ENCODE measurements at places on chromosomes 13 and 19.

GRCh38 chr13:46866150-46866549 lies 30.7 kb downstream of the HTR2A start:
- DNase-seq = no peak

DNA sequence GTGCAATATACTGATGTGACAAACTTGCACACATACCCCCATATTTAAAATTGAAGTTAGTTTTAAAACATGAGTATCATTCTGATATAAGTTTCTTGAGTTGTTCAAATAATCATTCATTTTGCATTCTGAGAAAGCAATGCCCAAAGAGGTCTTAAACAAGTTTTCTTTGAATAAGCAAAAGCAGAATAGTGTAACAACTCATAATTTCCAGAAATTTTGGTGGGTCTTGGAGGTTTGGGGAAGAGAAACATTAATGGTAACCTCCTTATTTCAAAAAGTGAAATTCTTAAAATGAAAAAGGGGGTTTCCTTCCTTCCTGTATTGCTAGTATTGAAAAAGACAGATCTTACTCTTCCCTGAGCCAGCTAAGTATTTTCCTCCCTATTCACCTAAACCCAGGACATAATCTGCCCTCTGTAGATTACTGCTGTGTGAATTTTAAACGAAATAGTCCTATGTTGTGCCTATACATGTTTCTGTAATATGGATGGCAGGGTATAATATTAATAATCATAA lies 30.4 kb downstream of the SLC25A15 start:
- no peak for DNase-seq

GRCh38 chr19:38878575-38879399 lies 712 bp upstream of the RINL start:
- DNase-seq = no peak

- DNase-seq = no peak
Measured at GRCh38 chr13:86846501-86846900, 824.7 kb upstream of the SLITRK5 start.

DNA sequence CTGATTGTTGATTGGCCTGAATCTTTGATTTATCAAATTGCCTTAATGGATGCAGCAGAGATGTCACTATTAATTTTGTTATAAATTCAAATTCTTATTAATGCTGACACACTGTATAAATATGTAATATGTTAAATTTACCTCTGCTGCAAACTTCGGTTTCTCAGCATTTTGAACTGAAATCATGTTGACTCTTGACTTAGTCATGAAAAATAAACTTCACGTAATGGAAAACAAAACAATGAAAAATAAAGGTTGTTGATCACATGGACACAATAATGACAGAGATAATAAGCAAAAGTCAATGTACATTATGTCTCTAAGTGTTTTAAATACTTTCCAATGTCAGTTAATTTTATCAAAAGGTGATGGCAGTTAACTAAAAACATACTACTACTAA lies 827.6 kb downstream of the PCDH9 start:
- no peak for DNase-seq

- no peak for DNase-seq
Measured at GRCh38 chr13:57527114-57527735, 104.3 kb upstream of the PCDH17 start.

GRCh38 chr19:45847663-45848062 lies 15.3 kb downstream of the SYMPK start:
- DNase-seq = no peak

DNA sequence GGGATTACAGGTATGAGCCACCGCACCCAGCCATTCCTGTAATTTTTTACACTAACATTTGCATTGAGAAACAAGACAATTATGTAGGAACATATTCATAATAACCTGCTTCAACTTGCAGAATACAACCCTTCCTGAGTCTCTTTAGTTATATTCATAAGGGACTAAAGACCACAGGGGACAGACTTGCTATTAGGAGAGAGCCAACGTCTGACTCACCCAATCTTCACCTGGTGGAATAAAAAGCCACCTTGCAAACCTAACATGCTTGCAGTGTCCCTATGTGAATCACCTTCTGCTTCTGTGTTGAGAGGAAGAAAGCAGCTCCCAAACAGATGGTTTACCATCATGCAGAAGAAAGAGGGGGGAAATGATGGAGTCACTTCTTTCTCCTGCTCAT lies 456.1 kb downstream of the PCDH9 start:
- no peak for DNase-seq

- no peak for DNase-seq
Measured at GRCh38 chr19:52190487-52191293, 838 bp downstream of the PPP2R1A start.

GRCh38 chr19:52943884-52944643 lies 18.6 kb downstream of the ZNF816 start:
- DNase-seq = no peak

GRCh38 chr13:42177189-42177588 lies 94.8 kb upstream of the AKAP11 start:
- DNase-seq = no peak

DNA sequence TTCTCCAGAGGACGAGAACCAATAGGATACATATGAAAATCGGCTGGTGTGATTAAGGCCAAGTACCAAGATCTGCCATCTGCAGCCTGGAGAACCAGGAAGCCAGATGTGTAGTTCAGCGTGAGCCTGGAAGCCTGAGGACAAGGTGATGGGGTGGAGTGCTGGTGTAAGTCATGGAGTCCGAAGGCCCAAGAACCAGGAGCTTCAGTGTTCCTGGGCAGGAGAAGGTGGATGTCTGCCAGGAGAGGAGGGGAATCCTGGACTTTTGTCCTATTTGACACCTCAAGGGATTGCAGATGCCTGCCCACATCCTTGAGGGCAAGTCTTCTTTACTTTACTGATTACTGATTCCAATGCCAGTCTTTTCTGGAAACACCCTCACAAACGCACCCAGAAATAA lies 71.5 kb downstream of the SPATA13 start:
- no peak for DNase-seq

- no peak for DNase-seq
Measured at GRCh38 chr19:16930753-16931152, 42.0 kb downstream of the F2RL3 start.

- no peak for DNase-seq
Measured at GRCh38 chr13:78714717-78715116, 55.8 kb upstream of the OBI1 start.
